ENCODE measurements at places on chromosomes 1 and 21.

- no peak for DNase-seq
Measured at GRCh38 chr1:205927676-205928075, 15.6 kb downstream of the SLC26A9 start.

DNA sequence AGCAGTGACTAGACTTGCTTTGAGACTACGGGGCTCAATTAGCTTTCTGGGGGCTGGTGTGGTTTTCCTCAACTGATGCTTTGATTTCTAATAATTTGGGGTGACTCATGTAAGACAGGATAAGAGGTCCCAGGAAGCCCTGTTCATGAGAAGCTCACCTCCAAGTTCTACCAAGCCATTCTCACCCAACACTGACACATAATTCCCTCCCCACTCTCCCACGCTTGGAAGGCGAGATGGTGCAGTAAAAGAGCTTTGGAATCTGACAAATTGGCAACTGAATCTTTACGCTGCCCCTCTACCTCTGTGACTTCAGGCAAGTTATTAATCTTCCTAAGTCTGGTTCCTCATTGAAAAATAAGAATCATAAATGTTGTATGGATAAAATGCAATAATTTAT lies 299.1 kb upstream of the DUSP10 start:
- no peak for DNase-seq

- no peak for DNase-seq
Measured at GRCh38 chr1:31551208-31551607, 25.1 kb upstream of the TINAGL1 start.

GRCh38 chr1:164470996-164471395 lies 88.0 kb upstream of the PBX1 start:
- DNase-seq: no peak

DNA sequence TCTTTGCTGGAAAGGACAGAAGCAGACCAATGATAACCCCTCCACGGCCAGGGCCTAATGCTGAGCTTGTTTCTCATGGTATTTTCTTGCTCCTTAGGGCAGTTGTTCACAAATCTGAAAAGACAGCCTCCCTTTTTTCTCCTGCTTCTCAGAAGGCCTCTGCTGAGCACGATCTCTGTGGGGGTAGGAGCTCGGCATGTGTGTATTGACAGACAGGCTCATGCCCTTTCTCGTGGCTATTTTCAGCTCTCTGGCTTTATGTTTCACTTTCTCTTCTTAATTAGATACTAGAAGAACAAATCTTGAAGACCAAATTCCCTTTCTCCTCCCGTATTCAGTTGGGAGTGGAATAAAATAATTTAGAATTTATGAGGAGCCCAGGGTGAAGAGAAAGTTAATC lies 768 bp upstream of the RIIAD1 start:
- no peak for DNase-seq

- no peak for DNase-seq
Measured at GRCh38 chr21:34692458-34693020, 23.7 kb downstream of the CLIC6 start.

GRCh38 chr1:212691561-212692071 lies 8.0 kb downstream of the BATF3 start:
- DNase-seq: no peak

DNA sequence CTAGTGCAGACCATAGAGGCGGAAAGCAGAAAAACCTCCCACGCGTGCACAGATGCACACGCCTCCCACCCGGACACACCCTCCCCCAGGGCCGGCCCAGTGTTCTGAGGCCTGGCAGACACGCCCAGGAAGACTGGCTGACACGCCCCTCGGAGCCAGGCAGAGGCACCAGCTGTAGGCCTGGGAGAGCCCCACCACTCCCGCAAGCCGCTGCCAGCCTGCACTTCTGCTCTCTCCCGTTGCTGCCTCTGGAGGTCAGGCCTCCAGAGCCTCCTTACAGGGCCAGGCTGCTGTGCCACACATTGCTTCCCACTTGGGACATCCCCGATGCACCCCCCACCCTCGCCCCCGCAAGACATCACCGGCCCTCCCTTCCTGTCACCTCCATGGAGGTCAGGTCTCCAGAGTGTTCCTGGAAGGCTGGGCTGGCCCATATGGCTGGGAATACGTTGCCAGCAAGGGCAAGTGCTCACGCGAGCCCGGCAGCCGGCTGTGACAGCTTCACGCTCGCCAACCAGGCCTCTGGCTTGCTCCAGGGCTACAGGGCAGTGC lies 40.4 kb downstream of the CASZ1 start:
- DNase-seq: no peak

GRCh38 chr21:45016406-45017038 lies 57.9 kb upstream of the ADARB1 start:
- no peak for DNase-seq

GRCh38 chr1:119687434-119688079 lies 24.2 kb upstream of the PHGDH start:
- DNase-seq: no peak

- DNase-seq: no peak
Measured at GRCh38 chr1:21189906-21190500, 13.3 kb upstream of the EIF4G3 start.

DNA sequence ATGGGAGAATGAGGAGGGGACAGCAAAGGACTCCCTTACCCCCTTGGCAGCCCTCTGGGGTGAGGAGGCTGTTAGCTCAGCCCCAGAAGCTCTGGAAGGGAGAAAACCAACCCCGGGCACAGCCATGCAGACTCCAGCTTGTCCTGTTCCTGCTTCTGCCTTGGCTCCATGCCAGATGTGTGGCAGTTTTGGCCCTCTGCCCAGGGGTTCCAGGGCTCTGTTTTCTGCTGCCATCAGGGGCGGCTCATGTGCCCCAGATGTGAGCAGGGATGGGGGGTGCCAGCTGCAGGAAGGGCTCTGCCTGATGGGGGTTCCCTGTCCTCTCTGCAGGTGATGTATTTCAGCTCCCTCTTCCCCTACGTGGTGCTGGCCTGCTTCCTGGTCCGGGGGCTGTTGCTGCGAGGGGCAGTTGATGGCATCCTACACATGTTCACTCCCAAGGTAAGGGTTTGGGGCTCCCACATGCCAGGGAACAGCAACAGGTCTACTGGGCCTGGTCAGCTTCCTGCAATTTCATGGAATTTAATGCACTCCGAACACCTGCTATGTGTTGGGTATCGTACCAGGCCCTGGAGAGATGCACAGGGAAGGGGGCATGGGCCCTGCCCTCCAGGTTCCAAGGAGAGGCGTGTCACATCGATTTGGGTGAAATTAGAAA lies 26.1 kb downstream of the SLC6A17 start:
- DNase-seq: no peak

- no peak for DNase-seq
Measured at GRCh38 chr1:35187816-35188342, 5.1 kb downstream of the SFPQ start.

GRCh38 chr1:83900524-83900923 lies 98.4 kb downstream of the TTLL7 start:
- no peak for DNase-seq

DNA sequence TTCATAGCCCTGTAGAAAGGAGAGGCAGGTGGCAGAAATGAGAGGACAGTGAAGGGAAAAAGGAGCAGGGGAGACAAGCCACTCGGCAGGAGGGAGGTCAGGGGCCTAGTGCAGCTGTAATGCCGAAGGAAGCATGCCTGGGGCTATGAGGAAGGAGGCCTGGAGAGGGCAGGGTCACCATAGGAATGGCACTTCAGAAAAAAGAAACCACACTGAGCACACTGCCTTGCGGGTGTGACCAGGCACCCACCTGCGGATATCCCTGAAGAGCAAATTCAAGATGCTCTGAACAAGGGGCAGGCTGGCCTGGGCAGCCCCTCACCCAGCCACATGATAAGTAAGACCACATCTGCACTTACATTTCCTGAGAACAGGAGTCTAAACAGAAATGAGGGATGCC lies 104.7 kb downstream of the JAK1 start:
- peak; percentile 8 for DNase-seq

- no peak for DNase-seq
Measured at GRCh38 chr1:171279234-171279633, 30.9 kb downstream of the FMO1 start.

DNA sequence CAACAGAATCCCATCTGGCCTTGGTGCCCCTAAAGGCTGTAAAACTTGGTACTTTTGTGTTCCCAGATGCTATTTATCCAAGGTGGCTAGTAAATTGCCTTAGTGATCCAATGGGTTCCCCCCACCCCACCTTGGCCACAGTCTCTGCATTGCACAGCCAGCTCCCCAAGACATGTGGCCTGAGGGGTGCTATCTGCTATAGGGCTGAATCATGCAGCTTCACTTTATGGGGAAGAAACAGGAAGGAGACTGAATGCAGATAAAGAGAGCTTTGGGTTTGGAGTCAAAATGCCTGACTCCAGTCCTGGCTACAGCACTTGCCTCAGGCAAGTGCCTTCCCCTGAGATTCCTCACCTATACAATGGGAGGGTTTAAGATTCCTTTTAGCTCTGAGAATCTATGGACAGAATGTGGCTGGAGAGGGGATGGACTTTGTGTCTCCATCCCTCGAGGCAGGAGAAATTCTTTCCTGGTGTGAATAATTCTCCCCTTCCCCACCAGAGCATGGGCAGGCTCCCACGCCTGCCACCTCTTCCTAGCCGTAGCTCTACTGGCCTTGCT lies 6.5 kb downstream of the RHEX start:
- no peak for DNase-seq

- DNase-seq: no peak
Measured at GRCh38 chr1:85093644-85094043, 45.3 kb upstream of the MCOLN3 start.

GRCh38 chr1:186864296-186864695 lies 35.5 kb downstream of the PLA2G4A start:
- DNase-seq: no peak

GRCh38 chr1:41683681-41684500 lies 199.4 kb upstream of the EDN2 start:
- peak; percentile 65 for DNase-seq

GRCh38 chr1:101240041-101240430 lies 3.2 kb downstream of the S1PR1 start:
- no peak for DNase-seq

- DNase-seq: peak; percentile 81
Measured at GRCh38 chr1:9069326-9070100, at the start of gene SLC2A5. SLC2A5 (minus strand) TSS chr1:9069635; CDS start chr1:9069536, 99 bp downstream.

DNA sequence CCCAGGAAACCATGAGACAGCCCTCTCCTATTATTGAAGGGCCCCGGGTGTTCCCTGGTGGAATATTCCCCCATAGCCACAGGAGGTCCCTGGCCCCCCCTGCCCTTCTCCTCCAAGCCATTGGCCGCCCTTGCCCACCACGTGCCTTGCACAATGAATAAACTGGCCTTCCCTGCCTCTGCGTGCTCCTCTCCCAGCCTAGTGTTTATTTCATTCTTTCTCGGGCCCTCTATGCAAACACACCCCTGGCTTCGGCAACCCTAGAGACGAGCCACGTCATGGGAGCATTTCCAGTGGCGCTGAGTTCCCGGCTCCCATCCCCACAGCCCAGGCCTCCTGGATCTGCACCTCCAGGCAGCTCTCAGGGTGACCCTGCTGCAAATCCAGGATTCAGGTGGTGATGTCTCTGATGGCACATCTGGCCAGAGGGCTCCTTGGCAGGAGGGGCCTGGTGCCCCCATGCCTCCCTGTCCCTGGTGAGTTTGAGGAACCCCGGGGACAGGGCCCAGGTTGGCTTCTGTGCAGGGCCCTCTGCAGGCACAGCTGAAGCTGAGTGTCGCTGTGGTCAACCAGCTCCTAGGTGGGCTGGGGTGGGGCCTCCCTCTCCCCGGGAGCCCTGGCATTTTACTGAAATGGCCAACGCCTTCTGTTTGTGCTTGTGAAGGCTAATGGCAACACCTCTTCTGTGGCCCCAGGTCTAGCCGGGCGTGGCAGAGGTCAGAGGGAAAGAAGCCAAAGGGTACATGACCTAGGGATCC lies 6.2 kb downstream of the KRTAP10-12 start:
- no peak for DNase-seq

DNA sequence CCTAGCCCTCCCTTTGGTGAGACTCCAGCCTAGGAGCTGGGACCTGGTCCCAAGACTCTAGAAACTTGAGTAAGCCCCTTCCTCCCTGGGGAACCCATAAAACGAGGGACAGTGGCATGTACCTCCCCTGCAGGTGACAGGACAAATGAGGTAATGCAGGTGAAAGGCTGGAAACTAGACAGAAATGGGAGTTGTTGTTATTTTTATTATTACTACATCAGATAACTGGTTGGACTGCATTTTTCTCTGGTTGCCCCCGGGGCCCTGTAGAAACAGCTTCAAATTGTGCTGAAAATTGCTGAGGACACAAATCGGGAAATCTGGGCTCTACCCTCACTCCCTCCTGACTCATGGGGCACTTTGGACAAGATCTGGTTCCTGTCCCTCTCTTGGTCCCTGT lies 132.3 kb upstream of the WNT4 start:
- DNase-seq: no peak

GRCh38 chr1:20138346-20138745 lies 777 bp upstream of the PLA2G2F start:
- no peak for DNase-seq

DNA sequence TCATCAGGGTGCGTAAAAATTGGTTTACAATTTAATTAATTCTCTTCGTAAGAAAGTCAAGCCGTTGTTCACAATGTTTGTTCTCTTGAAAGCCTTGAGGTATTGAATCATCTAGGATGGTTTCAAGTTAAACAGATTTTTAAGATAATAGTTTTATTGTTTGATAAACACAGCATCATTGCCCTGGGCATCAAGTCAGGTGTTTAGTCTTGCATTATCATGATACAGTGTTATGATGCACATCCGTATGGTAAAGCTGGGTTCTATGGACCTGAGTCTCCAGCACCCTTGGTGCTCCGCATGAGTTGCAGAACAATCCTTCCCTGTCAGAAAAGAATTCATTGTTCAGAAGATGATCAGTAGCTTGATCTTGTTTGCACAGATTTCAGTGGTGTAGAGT lies 359.5 kb downstream of the LMO4 start:
- no peak for DNase-seq

- DNase-seq: no peak
Measured at GRCh38 chr1:39652554-39652953, 13.1 kb upstream of the HEYL start.

DNA sequence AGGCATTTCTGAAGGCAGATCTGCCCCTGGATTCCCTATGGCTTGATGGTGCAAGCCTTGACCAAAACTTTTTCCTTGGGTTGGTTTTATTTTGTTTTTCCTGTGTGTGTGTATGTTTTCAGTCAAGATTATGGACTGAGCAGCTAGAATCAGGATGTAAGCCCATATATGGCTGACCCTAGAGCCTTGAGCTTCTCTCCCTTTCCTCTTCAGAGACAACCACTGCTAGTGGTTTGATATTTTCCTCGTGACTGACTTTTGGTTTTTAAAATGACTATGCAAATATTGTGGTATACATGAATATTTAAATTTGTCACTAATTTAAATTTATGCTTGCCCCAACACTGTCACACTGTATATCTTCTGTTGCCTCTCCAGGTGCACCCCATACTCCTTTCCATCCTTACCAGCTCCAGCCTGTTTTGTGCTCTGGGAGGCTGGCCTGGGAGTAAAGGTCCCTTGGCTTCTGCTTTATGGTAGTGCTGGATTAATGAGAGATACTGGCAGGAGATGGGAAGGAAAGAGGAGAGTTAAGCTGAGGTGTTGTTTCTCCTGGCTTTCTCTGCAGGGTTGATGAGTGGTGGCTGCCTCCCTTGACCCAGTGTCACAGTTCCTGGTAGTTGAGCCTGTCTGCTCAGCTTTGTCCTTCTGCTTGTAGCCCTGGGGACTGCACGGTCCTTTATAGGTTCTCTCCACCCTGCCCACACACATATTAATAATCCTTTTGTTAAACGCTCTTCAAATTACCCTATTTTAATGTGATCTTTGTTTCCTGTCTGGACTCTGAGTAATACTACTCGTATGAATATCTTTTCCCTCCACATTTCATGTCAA lies 44.4 kb downstream of the RWDD3 start:
- DNase-seq: no peak
